Dermis microvascular lymphatic vessel endothelial cell (primary cell): ENCODE measurements at places on chromosomes 11 and 22. TPM values are rescaled to one million over a fixed set of nuclear protein-coding genes. Genes with fewer than 3 reads are reported as not detected.

TRIM21 gene
- total RNA-seq: 25.9 and 29.1 TPM in 2 replicates

CBY1 gene
- total RNA-seq: 17.3 and 18.0 TPM in 2 replicates

DNA sequence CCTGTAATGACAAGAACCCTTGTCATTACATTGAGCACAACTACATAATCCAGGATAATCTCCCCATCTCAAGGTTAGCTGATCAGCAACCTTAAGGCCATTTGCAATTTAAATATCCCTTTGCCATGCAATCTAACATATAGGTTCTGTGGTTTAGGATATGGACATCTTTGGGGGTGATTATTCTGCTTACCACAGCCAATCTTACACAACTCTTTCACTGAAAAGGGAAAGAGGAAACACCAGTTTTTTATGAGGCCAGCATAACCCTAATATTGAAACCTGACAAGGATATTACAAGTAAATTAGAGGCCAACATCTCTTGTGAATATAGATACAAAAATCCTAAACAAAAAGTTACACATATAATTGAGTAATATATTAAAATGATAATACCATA lies 78.5 kb downstream of the CYP2R1 start:
- DNase-seq: no peak

GRCh38 chr11:114724916-114725524 lies 46.7 kb downstream of the NXPE2 start:
- no peak for DNase-seq

GRCh38 chr11:69732910-69733309 lies 29.1 kb upstream of the FGF19 start:
- no peak for DNase-seq

DNA sequence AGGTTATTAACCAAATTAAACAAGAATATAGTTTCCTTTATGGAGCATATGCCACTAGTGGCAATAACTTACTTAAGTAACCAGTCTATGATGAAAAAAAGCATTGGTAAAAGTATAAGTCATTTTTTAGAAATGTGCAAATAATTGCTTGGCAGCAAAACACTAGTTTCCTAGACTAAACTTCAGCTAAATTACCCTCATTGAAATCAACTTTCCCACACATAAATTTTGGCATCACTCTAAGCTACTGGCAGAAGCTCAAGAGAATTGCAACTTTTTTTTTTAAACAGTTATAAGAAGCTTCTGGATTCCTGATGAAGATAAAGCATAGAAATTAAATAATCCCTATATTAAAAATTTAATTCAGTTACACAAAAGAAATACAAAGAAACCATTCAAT lies 12.5 kb downstream of the CCDC34 start:
- peak; percentile 29 for DNase-seq

DAGLA gene
- total RNA-seq: 1.7 and 3.2 TPM in 2 replicates

- DNase-seq: no peak
Observed at GRCh38 chr11:12757416-12757815, 83.2 kb downstream of the TEAD1 start.

IFITM1 gene
- total RNA-seq: 1.0 and 1.1 TPM in 2 replicates

- no peak for DNase-seq
Observed at GRCh38 chr11:74634537-74634936, 42.2 kb downstream of the POLD3 start.

DNA sequence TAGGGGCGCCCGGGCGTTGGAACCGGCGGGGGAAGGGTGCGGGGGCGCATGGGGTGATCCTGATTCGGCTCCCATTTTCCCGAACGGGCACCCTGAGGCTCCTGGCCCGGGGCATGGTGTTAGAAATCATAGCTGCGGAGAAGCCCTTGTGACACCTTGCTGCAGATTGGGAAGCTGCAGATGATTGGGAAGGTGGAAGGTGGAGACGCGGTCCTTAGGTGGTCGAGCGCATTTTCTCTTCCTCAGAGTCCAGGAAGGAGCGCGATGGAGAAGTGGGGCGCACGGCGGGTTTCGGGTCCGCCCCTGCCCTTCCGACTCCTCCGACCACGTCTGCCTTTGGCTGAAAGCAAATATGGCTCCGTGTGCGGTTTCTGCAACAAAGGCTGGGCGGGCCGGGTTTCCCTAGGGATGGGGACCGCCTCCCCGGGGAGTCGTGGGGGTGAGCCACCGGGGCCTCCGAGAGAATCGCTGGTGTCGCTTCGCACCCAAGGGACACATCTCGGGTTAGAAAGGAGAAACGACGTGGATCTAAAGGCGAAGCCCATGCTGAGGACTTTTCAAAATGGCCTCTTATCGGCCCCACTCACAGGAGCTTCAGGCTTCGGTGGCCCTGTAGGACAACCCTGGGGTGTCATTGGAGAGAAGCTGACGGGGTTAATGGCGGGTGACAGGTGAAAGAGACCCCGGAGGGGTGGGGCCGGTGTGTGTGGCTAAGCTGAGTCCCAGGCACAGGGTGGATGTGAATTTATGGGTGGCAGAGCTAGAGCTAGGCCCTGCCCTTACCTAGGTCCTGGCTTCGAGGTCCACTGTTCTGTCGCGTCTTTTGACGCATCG lies 707 bp upstream of the FTH1 start:
- no peak for DNase-seq

DNA sequence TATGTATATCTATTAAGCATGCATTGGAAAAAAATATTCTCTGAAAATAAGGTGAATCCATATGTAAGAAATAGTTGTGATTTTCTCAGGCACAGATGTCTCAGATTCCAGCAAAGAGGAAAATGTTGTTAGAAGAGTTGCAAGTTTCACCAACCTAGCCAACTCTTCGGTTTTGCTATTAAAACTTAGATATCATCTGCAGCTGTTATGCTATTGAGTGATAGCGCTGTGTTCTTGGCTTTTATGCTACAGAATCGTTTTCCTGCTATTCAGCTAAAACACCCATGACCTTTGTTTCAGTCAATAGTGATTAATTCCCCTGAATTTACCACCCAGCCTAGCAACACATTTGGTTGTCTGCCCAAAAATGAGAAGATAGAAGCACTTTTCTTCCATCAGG lies 795.6 kb upstream of the ANO3 start:
- no peak for DNase-seq

DNA sequence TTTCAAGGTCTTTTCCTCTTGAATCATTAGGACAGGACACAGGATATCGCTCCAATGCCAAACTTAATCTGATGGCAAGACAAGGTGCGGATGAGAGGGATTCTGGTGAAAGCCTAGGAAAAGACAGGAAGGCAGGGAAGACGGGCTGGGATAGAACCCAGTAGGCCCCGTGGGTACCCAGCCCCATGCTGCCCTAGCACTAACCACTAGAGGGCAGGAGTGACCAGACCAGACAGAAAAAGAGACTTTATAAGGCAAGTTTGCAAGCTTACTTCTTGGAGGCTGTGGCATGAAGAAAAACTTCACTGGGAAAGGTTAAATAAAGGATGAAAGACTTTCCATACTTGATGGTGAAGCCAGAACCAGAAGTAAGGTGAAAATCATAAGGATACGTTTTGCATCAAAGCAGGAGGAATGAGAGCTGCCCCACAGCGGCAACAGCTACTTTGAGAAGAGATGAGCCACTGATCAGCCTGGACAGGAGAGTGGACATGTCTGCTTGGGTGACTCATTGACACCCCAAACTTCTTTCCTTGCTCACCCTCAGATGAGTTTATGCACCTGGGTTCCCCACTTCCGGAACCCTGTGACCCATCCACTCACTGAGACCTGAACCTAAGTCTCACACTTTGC lies 39.8 kb downstream of the SYN3 start:
- DNase-seq: no peak

GRCh38 chr11:76148231-76148630 lies 58.1 kb downstream of the WNT11 start:
- no peak for DNase-seq

- no peak for DNase-seq
Observed at GRCh38 chr22:47597041-47597440, 834.6 kb downstream of the TBC1D22A start.

SCN4B gene
- under 0.01 TPM in 2 replicates for total RNA-seq

GRCh38 chr11:66849501-66850234 lies 6.4 kb downstream of the RCE1 start:
- no peak for DNase-seq

DNA sequence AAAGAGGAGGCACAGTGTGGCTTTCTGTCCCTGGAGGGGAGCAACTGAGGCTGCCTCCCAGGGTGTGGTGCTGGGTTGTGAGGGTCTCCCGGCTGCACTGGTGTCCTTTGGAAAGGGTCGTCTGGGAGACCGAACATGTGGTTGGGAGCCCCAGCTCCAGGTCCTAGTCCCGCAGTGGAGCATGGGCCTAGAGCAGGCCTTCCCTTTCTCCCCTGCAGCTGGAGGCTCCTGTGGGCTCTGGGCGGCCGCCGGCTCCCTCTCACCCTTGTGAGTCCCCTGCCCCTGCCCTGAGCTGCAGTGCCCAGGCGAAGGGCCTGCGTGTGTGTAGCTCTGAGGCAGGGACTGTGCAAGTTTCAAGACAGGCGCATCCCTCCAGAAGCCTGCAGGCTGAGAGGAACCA lies 1492.7 kb downstream of the BRD1 start:
- DNase-seq: no peak

- no peak for DNase-seq
Observed at GRCh38 chr11:134920851-134921608, 509.0 kb upstream of the B3GAT1 start.

DNA sequence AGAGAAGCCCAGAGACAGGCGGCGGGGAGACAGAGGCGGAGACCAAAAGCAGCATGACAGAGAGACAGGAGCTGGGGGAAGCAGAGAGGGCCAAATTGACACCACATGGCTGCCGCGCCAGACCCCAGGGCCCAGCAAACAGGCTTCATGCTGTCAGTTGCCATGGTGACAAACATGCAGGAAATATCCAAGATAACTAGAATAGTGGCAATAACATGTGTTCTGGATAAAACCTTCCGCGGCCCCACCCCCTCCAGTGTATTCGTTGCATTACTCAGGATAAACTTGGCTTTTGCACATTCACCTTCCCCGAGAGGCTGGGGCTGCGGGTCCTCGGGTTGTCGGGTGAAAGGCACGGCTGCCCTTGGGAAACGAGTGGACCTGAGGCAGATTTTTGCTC lies 49.9 kb upstream of the CDON start:
- DNase-seq: peak; percentile 28

KRTAP5-3 gene
- not detected in 2 replicates for total RNA-seq

DNA sequence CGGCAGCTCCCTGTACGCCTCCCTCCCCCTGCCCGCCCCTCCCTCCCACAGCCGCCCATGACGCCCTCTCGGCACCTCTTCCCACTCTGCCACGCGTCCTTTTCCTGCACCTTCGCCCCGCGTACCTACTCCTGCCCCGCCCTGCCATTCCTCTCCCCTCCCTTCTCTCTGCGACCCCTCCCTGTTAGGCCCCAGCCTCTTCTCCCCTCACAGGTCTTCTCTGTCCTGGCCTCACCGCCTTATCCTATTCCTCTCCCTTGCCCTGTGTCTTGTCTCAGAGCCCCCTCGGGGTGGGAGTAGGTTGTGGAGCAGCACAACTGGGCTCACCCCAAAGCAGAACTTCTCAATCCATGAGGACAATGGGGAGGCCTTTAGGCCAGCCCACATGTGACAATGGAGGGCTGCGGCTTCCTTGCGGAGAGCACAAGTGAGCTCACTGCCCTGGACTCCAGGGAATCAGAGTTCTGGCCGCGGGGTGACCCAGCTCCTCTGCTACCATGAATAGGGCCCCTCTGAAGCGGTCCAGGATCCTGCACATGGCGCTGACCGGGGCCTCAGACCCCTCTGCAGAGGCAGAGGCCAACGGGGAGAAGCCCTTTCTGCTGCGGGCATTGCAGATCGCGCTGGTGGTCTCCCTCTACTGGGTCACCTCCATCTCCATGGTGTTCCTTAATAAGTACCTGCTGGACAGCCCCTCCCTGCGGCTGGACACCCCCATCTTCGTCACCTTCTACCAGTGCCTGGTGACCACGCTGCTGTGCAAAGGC lies 539 bp downstream of the SLC35C1 start:
- no peak for DNase-seq

PATE1 gene
- total RNA-seq: not detected in 2 replicates

DNA sequence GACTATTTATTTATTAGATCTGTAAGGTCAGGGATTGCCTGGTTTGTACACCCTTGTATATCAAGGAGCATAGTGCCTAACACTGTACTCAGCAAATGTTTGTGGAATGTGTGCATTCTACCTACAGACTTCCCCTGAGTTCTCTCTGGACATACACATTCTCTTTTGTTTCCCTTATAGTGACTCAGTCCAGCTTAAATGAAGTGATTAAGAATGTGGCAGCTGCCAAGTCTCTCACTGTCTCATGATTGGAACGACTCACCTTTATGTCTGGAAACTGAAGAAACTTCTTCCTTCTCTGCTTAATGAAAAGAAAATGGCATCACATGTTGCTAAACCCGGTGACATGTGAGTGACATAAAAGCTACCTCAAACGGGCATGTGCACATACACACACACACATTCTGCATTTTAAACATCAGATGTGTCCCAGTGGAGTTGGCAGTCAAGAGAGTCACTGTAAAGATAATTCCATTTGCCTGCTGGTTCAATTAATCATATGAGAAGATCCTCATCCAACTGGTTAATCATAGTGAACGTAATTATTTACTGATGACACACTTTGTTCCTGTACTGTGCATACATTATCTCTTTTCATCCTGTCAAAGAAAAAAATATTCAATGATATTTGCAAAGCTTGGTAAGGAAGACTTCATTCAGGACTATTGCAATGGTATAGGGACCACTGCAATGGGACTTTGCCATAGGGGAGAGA lies 42.8 kb downstream of the GLYAT start:
- DNase-seq: no peak

DNA sequence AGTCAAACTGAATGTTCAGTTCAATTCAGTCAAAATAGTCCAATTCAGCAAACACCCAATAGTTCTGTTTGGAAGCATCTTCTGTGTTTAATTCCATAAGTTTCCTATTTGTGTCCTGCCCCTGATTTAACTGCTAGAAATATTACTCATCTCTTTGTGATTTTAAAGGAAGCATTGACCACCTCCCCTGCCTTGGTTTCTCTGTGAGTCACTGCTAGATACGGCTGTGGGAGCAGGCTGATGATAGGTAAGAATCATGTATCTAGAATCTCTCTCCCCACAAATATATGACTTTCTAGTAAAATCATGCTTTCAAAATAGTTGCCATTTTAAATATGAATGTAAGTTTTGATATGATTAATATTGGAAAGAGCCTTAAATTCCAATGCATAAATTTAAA lies 888.5 kb downstream of the NTM start:
- DNase-seq: no peak

CASP5 gene
- total RNA-seq: not detected in 2 replicates

GRCh38 chr11:60265373-60266214 lies 14.9 kb upstream of the MS4A4A start:
- peak; percentile 7 for DNase-seq

GANAB gene
- 204 and 246 TPM in 2 replicates for total RNA-seq

APOL3 gene
- total RNA-seq: 118 and 218 TPM in 2 replicates

ASCL2 gene
- not detected in 2 replicates for total RNA-seq

HPX gene
- 0.13 and 0.25 TPM in 2 replicates for total RNA-seq

DSCAML1 gene
- total RNA-seq: not detected in 2 replicates

- DNase-seq: no peak
Observed at GRCh38 chr11:34536056-34536455, 22.5 kb upstream of the ELF5 start.

DNA sequence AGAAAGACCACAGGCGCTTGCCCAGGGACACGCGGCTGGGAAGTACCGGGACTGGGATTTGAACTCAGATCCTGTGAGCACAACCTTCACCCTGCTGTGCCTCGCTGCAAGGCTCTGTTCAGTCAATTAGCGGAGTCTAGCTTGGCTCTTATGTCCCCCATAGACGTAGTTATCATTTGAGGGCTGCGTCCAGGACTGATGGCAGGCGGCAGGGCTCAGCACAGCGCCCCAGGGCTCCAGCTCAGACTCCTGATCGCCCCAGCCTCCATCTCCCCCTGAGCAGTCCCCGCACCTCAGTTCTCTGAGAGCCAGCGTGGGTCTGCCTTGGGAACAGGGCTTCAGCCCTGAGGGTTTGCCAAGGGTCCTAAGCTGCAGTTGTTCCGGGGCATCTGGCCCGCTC lies 19.8 kb downstream of the MRGPRG start:
- DNase-seq: no peak
